ENCODE measurements at places on chromosomes 5 and 9. TPM values are rescaled to one million over a fixed set of nuclear protein-coding genes. Genes with fewer than 3 reads are reported as not detected.
A peak's percentile ranks its signal among the peaks of the same experiment; 100 is the strongest.

The PLPPR1 gene
- 1.9 TPM for total RNA-seq

DNA sequence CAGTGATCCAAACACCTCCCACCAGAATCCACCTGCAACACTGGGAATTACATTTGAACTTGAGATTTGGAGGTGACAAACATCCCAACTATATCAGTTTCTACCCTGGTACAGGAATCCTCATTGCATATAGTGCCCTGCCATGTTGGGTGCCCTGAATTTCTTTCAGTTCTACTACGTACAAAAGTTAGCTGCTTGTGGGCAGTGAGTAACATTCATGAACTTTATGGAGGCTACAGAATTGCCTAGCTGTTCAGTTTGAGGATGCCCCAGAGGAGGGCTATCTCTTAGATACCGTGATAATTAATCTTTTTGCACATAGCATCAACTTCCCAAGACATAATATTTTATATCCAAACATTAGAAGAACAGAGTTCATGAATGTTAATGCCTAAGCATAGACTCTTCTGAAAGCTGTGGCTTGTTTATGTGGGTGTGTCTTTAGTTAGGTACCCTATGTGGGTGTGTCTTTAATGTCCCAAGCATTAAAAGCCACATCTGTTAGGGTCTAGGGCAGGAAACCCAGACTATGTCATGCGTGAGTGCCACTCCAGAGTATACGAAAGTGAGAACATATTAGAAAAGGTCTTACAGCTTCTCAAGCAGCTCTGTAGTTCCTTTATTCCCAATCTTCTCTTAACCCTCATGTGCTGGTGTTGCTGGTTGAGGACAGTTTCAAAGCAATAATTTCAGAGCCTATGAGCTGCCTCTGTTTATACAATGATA lies 47.0 kb upstream of the CHD1 start:
- no peak overlapping the region for H3K27ac ChIP-seq
- no peak for DNase-seq
- no peaks in the 10 kb centered on the region for H3K4me1 ChIP-seq
- H3K27me3 ChIP-seq, result no peaks in the 10 kb centered on the region

GRCh38 chr9:14437354-14438231 lies 123.7 kb upstream of the NFIB start:
- peaks cover 15% of the 10 kb centered on the region for H3K4me1 ChIP-seq
- H3K36me3 ChIP-seq, result no peaks in the 10 kb centered on the region
- DNase-seq, result no peak
- H3K27ac ChIP-seq, result no peak overlapping the region
- H3K4me3 ChIP-seq, result no peak overlapping the region

GRCh38 chr9:91117474-91117891 lies 244.2 kb downstream of the AUH start:
- no peaks in the 10 kb centered on the region for H3K27me3 ChIP-seq
- peaks cover 6% of the 10 kb centered on the region for H3K4me1 ChIP-seq
- H3K36me3 ChIP-seq, result no peaks in the 10 kb centered on the region
- peak overlapping the region; percentile 83 for H3K27ac ChIP-seq
- peak overlapping the region; percentile 39 for H3K4me3 ChIP-seq
- DNase-seq, result no peak

DNA sequence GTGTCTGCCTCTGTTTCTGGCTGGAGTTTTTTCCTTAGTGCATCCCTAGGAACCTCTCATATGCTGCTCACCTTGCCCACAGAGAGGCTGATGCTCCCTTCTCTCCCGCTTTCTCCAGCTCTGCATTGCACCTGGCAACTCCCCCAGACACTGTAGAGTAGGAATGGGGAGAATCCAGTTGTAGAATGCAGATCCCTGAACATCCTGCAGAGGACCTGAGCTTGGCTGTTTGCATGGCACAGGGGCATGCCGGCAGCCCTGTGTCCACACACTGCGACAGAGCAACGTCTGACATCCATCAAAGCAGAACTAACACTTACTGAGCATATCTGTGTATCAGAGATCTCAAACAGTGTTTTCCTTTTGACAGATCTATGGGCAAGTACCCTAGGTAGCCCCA lies 19.9 kb downstream of the IDNK start:
- no peak overlapping the region for H3K4me3 ChIP-seq
- no peaks in the 10 kb centered on the region for H3K36me3 ChIP-seq
- DNase-seq, result no peak
- H3K27me3 ChIP-seq, result no peaks in the 10 kb centered on the region

The ANXA1 gene
- total RNA-seq, result 387 TPM

The FGF18 gene
- 2.3 TPM for total RNA-seq

DNA sequence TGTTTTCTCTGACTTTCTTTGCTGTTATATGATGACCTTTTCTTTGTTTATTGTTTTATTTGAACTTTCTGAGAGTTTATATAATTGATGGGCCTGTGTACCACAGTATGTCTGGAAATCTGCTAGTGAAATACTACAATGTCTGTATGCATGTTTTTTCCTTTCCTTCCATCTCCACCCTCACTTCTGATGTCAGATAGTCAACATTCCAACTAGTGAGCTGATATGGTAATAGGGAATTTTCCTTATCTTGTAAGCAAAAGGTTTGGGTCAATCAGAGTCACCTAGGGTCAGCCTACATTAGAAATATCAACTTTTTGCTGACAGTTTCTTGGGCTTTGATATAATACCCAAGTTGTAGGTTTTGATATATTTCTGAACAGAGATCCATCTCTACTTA lies 103.2 kb downstream of the MAT2B start:
- H3K36me3 ChIP-seq, result no peaks in the 10 kb centered on the region
- H3K27ac ChIP-seq, result no peak overlapping the region
- H3K4me1 ChIP-seq, result no peaks in the 10 kb centered on the region
- DNase-seq, result no peak

- no peaks in the 10 kb centered on the region for H3K27me3 ChIP-seq
- H3K36me3 ChIP-seq, result peaks cover 4% of the 10 kb centered on the region
- H3K4me3 ChIP-seq, result no peak overlapping the region
- DNase-seq, result no peak
- no peaks in the 10 kb centered on the region for H3K4me1 ChIP-seq
- no peak overlapping the region for H3K27ac ChIP-seq
Observed at GRCh38 chr5:6603643-6604042, 29.2 kb downstream of the NSUN2 start.

GRCh38 chr5:40652441-40653220 lies 27.1 kb upstream of the PTGER4 start:
- H3K4me1 ChIP-seq, result peaks cover 10% of the 10 kb centered on the region
- no peak for DNase-seq
- no peaks in the 10 kb centered on the region for H3K36me3 ChIP-seq
- H3K27me3 ChIP-seq, result no peaks in the 10 kb centered on the region
- H3K27ac ChIP-seq, result no peak overlapping the region
- no peak overlapping the region for H3K4me3 ChIP-seq

GRCh38 chr5:6202149-6202967 lies 176.0 kb downstream of the MED10 start:
- no peak for DNase-seq
- no peak overlapping the region for H3K27ac ChIP-seq
- no peaks in the 10 kb centered on the region for H3K4me1 ChIP-seq
- H3K27me3 ChIP-seq, result no peaks in the 10 kb centered on the region

DNA sequence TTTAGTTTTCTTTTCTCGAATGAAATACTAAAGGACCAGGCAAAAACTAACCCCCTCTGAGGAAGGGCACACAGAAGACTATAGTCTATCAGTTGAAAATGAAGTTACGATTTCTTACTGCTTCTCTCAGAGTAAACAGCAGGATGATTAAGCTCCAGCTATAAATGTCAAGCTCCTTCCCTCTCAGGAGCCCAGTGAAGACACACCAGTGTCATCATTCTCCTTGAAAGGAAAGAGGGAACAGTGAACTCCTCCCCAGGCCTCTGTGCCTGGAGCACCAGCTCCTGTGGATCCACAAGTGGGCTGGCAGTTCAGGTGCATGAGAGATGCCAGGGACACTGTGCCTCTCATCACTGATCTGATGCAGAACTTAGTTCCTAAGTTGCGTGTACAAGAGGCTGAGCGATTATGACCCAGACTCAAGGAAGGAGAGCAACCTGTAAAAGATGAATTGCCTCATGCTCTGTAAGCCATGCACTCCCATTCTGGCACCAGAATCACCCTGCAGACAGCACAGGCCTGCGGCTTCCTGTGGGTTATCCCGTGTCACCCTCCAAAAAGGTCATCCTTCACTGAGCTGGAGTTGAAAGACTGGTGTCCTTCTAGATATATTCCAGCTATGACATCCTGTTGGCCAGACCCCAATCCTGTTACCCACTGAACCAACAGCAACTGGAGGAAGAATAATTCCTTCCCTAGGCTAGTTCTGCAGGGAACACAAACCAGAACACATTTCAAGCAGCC lies 394.0 kb downstream of the SEMA5A start:
- H3K27ac ChIP-seq, result no peak overlapping the region
- no peak overlapping the region for H3K4me3 ChIP-seq
- no peaks in the 10 kb centered on the region for H3K36me3 ChIP-seq
- H3K27me3 ChIP-seq, result no peaks in the 10 kb centered on the region
- no peak for DNase-seq

DNA sequence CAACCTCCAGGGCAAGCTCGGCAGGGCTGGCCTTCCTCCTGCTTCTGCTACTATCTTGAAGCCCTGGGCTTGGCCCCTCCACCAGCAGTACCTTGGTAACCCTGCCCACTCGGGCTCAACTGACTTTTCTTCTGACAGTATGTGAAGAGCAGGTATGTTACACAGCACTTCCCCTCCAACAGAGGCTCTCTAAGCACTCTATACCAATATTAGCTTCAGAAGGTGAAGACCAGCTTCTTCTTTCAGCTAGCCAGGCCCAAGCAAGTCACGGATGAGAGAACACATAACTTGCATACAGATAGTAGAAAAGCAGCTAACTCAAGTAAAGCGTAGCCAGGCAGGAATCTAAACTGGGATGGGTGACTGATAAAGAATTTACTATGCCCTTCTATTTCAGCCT lies 64.3 kb downstream of the FEM1C start:
- H3K27ac ChIP-seq, result no peak overlapping the region
- DNase-seq, result no peak
- no peak overlapping the region for H3K4me3 ChIP-seq
- H3K4me1 ChIP-seq, result peaks cover 9% of the 10 kb centered on the region
- no peaks in the 10 kb centered on the region for H3K27me3 ChIP-seq

The PCDHAC2 gene
- total RNA-seq, result 9.9 TPM

The ZFAND5 gene
- total RNA-seq, result 149 TPM

GRCh38 chr5:68449380-68449779 lies 233.8 kb downstream of the PIK3R1 start:
- H3K27me3 ChIP-seq, result no peaks in the 10 kb centered on the region
- H3K4me3 ChIP-seq, result no peak overlapping the region
- DNase-seq, result no peak
- H3K36me3 ChIP-seq, result no peaks in the 10 kb centered on the region

The DMAC1 gene
- 37.9 TPM for total RNA-seq

The SH3GL2 gene
- 1.7 TPM for total RNA-seq

DNA sequence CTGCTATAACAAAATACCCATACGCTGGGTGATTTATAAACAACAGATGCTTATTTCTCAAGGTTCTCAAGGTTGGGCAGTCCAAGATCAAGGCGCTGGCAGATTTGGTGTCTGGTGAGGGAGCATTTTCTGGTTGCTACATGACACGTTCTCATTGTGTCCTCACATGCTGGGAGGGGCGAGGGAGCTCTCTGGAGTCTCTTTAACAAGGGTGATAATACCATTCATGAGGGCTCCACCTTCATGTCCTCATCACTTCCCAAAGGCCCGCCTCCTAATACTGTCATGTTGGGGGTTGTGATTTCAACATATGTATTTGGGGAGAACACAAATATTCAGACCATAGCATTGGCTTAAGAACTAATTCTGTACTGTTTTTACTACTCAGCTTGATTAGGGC lies 4.6 kb downstream of the CFAP90 start:
- H3K27ac ChIP-seq, result no peak overlapping the region
- no peaks in the 10 kb centered on the region for H3K36me3 ChIP-seq
- DNase-seq, result no peak
- H3K27me3 ChIP-seq, result peaks cover 47% of the 10 kb centered on the region

- no peaks in the 10 kb centered on the region for H3K36me3 ChIP-seq
- H3K4me3 ChIP-seq, result no peak overlapping the region
- DNase-seq, result no peak
- H3K4me1 ChIP-seq, result no peaks in the 10 kb centered on the region
Observed at GRCh38 chr9:100379862-100380261, 27.1 kb upstream of the TEX10 start.

Data from left lung (tissue), 14 donors.